ENCODE measurements at places on chromosomes 3 and 15.

DNA sequence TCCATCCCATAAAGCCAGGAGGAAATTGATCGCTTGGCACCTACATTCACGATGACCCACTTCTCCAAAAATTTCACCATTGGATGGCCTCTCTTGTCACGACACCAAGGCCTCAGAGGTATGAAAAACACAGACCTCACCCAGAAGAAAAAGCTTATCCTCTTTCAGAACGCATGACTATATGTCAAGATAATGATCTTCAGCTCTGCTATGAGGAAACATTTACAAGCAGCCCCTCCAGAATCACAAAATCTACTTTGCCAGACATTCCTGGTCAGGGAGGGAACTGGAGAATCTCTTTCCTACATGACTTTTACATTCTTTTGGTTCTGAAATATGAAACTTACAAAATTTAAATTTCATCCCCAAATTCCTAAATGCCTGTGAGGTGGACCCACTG is 122.7 kb downstream of the WNT5A start:
- DNase-seq, result no peak

GRCh38 chr3:18446149-18446825 is 21.1 kb upstream of the SATB1 start:
- DNase-seq, result no peak

DNA sequence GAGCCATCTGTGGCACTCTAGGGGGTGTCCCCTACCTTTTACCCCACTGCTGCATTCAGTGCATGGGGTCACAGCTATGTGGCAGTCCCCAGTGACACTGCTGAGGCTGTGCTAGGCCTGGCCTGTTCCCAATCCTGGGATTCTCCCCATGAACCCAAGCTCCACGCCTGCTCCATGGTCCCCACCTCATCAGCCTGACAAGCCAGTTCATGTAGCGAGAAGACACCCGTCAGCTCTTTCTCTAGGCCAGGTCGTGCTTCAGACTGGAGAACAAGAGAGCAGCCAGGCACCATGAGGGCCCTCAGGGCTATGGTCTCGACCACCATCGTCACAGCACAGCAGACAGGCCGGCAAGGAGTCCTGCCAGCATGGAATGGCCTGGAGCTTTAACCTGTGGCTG is 72.8 kb upstream of the PRR20G start:
- no peak for DNase-seq

- no peak for DNase-seq
Observed at GRCh38 chr3:140903196-140903595, 38.4 kb upstream of the SLC25A36 start.

GRCh38 chr15:40238532-40239403 is at the start of gene PAK6:
TSS of gene PAK6 (plus strand) at chr15:40239063. CDS start at chr15:40264786, 25,723 bp downstream.
- DNase-seq, result peak; percentile 43

- DNase-seq, result no peak
Observed at GRCh38 chr3:129961141-129961541, 13.4 kb upstream of the TRH start.

GRCh38 chr3:63853106-63853505 is 10.5 kb downstream of the THOC7 start:
- DNase-seq, result no peak

- DNase-seq, result no peak
Observed at GRCh38 chr3:131036986-131037385, 10.3 kb downstream of the NEK11 start.

DNA sequence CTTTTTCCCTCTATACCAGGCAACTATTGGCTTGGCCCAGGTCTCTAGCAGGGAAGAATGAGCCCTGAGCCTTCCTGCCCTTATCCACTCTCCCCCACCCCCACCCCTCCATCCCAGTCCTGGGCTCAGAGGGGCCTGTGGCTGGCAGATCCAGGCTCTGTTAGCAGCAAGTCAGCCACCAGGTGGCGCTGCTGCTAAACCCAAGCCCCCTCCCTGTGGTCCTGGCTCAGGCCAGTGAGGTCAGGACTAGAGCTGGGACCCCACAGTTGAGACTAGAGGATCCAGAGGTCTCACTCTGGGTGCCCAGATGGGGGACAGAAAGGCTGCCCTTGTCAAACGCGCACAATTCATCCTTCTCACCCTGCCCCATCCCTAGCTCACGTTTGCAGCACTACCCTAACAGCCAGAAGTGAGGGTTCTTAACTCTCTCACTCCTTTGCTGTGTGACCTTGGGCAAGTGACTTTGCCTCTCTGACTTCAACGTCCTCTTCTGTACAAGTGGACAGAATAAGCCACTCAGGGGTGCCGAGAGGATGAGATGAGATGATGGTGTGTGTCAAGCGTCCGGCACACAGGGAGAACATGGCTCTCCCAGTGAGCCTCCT is 46.8 kb upstream of the SLC6A1 start:
- DNase-seq, result no peak

GRCh38 chr3:110623571-110623970 is 448.0 kb upstream of the NECTIN3 start:
- DNase-seq, result no peak

- DNase-seq, result no peak
Observed at GRCh38 chr3:152213203-152213602, 55.5 kb upstream of the MBNL1 start.

GRCh38 chr15:94894056-94894455 is 662.7 kb downstream of the MCTP2 start:
- no peak for DNase-seq

- DNase-seq, result no peak
Observed at GRCh38 chr3:11001020-11001657, 8.6 kb downstream of the SLC6A1 start.

DNA sequence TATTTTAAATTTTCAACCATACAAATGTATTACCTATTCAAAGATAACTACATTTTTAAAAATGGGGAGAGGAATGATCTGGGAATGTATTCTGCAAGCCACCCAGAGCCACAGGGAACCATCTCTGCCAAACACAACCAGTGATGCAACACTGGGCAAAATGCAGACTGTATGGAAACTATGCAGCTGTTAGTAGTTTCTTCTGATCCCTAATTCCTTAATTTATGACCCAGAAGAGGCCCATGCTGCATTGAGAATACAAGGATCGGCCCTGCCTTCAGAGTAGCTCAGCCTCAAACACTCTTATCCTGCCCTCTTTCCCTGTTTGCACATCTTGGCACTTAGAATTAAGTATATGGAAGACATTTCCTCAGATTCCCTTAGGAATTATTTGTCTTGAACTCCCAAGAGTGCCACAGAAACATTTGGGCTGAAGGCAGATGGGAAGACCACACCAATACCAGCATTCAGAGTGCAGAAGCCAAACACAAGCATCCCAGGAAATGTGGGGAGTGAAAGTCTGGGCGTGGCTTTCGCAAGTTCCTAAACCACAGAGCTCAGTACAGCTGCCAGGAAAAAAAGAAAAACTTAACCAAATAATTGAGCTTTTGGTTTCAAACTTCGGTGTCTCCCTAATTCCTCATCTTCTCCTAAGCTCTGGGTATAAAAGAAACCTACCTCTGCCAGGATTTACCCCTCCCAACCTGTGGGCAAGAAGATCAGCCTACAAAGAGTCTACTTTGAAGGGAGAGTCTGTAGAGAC is 5.3 kb downstream of the SNUPN start:
- no peak for DNase-seq

- DNase-seq, result no peak
Observed at GRCh38 chr15:31504462-31504839, 177.8 kb downstream of the KLF13 start.

DNA sequence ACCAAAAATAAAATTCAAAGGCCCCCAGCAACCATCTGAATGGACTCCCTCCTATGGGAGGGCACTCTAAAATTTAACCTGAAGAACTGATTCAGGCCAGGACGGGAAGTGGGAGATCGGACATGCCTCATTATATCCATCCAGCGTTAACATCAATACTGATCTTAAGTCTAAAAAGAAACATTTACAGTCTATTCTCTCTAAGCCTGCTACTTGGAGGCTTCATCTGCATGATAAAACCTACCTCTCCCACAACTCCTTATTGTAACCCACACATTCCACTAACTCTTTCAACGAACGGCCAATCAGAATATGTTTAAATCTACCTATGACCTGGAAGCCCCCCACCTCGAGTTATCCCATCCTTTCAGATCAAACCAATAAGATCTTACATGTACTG is 68.4 kb downstream of the HERC1 start:
- no peak for DNase-seq

- DNase-seq, result no peak
Observed at GRCh38 chr15:38708672-38709180, 144.1 kb upstream of the RASGRP1 start.

DNA sequence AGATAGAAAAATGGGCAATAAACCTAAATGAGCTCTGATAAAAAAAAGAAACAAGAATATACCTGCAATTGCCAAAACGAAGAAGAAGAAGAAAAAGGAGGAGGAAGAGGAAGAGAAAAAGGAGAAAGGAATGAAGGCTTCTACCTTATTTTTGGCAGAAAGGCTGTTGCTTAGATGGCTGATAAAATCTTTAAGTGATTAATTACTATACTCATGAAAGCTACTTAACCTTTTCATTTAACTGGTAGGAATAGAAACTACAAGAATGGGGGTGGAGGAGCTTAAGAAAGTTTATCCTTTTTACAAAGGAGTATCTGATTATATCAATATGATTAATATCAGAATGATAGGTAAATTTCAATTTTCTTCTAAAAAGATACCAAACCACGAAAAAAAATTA is 75.2 kb downstream of the CLASP2 start:
- no peak for DNase-seq

GRCh38 chr15:71502077-71502432 is 308.3 kb upstream of the NR2E3 start:
- no peak for DNase-seq

- DNase-seq, result no peak
Observed at GRCh38 chr3:155572085-155572484, 172.8 kb downstream of the PLCH1 start.

GRCh38 chr3:138397983-138398382 is 36.4 kb upstream of the ESYT3 start:
- no peak for DNase-seq

DNA sequence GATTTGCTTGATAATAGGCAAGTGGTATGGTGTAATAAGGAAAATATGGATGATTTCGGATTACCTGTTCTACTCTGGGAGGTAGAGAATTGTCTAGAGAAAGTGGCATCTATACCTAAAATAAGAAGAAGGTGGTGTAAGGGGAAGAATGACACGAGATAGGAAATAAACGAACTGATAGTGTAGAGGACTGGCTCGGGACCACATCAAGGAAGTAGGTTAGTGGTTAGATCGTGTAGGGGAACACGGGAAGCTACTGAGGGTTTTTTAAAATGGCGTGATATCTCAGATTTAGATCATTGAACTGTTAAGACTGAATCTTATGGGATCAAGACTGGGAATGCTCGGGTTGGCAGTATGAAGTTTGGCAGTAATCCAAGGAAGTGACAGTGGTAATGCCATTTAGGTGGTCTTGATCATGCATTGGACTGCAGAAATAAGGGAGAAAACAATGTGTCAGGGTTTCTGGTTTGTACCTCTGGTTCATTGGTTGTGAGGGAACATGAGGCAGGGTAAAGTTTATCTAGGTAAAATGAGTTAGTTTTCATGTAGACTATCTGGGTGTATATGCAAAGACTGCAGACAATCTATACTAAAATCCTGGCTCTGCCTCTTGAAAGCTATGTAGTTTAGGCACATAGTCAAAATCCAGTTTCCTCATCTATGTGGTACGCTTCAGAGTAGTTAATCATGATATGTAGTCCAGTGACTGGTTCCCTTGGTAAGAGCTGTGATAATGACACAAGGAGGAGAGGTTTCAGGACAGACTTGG is 7.4 kb downstream of the RPL14 start:
- DNase-seq, result no peak

DNA sequence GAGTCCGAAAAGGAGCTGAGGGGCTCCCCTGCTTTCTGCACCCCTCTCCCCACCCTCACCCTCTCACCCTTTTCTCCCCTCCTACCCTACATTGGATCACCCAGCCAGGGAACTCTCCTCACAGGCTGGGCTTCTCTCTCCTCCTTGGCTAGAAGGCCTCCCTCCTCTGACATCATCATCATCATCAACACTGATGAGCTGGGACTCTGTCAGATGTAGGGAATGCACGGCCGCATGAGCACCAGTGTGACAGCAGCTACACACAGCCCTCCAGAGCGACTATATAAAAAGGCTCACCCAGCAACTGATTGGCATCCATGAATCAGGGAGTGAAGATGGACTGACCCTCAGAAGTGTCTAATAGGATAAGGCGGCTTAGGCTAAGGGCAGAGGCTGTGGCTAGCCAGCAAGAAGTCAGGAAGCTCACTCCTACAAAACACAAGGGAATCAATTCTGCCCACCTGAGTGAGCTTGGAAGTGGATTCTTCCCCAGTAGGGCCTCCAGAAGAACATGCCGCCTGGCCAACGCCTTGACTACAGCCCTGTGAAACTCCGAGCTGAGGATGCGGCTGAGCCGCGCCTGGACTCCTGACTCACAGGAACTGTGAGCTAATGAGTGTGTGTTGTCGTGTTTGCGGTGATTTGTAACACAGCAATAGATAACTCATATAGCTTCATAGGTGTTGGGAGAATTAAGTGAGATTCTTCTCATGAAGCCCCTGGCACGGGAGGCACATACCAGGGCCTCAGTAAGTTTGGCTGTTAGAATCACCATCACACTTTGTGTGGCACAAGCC is 147.6 kb downstream of the FAM43A start:
- no peak for DNase-seq

DNA sequence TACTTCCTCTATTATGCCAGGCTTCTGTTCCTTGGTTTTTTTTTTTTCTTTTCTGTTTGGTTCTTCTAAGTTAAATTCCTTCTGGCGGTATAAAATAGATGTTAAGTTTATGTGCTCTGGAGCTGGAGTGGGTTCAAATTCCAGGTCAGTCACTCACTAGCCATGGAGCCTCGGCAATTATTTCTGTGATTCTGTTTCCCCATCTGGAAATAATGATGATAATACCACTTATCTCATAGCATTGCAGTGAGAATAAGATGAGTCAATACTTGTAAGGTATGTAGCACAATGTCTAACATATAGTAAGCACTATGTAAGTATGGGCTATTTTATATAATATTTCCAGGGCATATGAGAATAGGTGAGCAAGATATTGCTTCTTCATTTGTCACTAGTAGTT is 33.2 kb upstream of the ZDHHC23 start:
- no peak for DNase-seq

- no peak for DNase-seq
Observed at GRCh38 chr3:196962930-196963630, 5.6 kb downstream of the PIGZ start.
